ENCODE measurements at places on chromosomes 12 and 14.

DNA sequence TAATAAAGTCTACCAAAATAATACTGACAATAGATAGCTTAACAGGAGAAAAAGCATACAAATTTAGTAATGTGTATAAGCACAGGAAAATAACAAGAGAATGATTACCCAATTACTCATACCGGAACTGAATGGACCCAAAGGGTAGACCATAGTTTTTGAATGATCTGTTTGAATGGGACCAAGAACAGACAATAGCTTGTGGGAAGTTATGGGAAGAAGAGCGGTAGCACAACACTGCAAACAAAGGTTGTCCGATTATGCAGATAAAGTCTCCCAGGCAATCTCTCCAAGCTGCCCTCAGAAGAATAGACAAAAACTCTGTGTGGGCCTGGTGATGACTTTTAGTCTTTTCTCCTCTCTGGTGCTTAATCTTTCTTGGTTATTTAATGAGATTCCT lies 96.6 kb upstream of the NEDD1 start:
- H3K4me1 ChIP-seq, result peaks cover 8% of the 10 kb centered on the region
- no peaks in the 10 kb centered on the region for H3K27me3 ChIP-seq
- no peak overlapping the region for H3K27ac ChIP-seq
- H3K4me3 ChIP-seq, result no peak overlapping the region

- no peak overlapping the region for H3K4me3 ChIP-seq
- DNase-seq, result no peak
- H3K27me3 ChIP-seq, result no peaks in the 10 kb centered on the region
- H3K27ac ChIP-seq, result no peak overlapping the region
- no peaks in the 10 kb centered on the region for H3K36me3 ChIP-seq
Observed at GRCh38 chr12:26648066-26648465, 184.9 kb downstream of the ITPR2 start.

DNA sequence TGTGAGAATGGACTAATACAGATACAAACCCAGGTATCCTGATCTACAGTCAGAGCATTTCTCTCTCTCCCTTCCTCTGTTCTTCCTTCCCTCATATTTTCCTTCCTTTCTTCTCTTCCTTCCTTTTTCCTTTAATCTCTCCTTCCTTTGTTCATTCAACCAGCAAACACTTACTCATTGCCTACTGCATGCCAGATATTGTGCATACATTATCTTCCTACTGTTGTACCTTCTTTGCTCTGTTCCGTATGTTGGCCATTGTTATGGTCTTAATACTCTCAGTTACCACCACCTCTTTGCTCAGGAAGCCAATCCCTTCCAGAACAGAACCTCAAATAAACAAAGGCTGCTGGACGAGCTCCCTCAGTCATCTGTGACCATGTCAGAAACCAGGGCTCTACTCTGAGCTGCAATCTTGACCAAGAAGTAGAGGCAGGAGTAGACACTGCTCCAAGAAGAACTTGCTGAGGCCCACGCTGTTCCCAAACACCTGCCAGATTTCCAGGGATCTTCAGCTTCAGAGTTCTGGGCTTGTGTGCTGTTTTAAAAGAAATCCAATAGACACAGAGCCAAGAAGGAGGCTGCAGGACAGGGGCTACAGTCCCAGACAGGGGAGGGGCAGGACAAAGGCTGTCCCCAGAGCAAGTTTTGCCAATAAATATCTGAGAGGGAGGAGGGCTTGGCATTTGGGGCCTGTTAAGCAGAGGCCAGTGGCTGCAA lies 526.7 kb upstream of the TBX3 start:
- no peaks in the 10 kb centered on the region for H3K4me1 ChIP-seq
- no peaks in the 10 kb centered on the region for H3K36me3 ChIP-seq
- no peak overlapping the region for H3K27ac ChIP-seq
- H3K27me3 ChIP-seq, result peaks cover 5% of the 10 kb centered on the region
- no peak for DNase-seq
- H3K4me3 ChIP-seq, result no peak overlapping the region

DNA sequence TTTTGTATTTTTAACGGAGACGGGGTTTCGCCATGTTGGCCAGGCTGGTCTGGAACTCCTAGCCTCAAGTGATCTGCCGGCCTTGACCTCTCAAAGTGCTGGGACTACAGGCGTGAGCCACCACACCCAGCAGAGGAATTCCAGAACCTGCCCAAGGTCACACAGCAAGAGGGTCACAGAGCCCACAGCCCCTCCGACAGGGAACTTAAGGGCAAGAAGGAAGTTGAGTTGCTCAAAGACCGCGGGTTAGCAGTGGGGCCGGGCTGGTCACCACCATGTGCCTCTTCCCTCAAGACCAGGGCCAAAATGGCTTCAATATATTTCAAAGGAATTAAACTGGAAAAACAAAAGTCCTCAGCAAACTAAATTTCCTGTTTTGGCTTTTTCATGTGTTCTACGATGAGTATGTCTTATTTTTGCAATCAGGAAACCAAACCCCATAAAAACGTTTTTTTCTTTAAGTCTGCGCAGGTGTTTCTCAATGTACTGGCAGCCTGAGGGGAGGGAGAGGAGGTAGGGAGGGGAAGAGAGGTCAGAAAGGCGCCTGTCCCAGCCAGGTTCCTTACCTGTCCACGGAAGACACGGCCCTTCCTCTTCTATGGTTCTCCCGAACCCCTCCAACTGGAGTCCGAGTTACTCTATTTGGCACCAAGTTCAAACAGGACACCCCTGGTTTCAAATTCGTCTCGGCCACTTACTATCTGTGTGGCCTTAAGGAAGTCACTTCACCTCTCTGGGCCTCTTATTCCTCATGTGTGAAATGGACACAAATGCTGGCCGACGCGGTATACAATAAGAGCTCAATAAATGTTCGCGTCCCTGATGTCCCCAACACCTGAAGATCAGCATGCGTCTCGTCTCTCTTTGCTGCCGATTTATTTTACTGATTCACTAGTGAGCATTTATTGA lies 778 bp downstream of the SLC8B1 start:
- H3K4me3 ChIP-seq, result peak overlapping the region; percentile 71
- peak; percentile 7 for DNase-seq
- no peak overlapping the region for H3K27ac ChIP-seq
- no peaks in the 10 kb centered on the region for H3K27me3 ChIP-seq

- H3K36me3 ChIP-seq, result no peaks in the 10 kb centered on the region
- DNase-seq, result no peak
- H3K4me3 ChIP-seq, result no peak overlapping the region
- H3K27ac ChIP-seq, result no peak overlapping the region
Observed at GRCh38 chr14:91810699-91811098, 56.6 kb downstream of the TC2N start.

DNA sequence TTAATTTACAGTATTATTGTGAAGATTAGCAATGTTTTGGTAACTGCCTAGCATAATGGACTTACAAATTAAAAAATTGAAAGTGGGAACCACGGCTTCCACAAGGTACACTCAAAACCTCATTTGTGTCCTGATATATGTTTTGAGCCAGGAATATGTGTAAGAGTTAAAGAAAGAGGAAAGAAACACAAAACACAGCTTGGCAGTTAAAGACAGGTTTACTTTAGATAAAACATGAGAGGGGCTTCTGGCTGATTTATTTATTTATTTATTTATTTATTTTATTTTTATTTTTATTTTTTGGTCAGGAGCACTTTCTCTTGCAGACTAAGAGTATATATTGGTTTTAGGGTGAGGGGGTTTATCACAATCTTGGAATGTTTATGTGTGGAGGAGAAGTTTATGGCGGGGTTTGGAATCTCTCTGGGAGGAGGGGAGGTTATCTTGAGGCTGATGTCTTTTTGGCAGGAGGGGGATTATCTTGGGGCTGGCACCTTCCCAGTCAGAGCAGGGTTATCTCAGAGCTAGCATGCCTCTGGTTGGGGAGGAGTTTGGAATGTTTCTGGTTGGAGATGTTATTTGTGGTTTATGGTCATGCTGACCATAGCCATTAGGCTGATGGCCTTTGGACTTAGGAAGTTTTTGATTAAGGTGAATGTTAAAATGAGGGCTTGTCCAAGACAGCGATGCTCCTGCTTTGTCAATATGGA lies 436.7 kb downstream of the DAD1 start:
- no peak overlapping the region for H3K27ac ChIP-seq
- no peaks in the 10 kb centered on the region for H3K27me3 ChIP-seq
- no peaks in the 10 kb centered on the region for H3K36me3 ChIP-seq
- no peaks in the 10 kb centered on the region for H3K4me1 ChIP-seq
- no peak overlapping the region for H3K4me3 ChIP-seq
- DNase-seq, result no peak

DNA sequence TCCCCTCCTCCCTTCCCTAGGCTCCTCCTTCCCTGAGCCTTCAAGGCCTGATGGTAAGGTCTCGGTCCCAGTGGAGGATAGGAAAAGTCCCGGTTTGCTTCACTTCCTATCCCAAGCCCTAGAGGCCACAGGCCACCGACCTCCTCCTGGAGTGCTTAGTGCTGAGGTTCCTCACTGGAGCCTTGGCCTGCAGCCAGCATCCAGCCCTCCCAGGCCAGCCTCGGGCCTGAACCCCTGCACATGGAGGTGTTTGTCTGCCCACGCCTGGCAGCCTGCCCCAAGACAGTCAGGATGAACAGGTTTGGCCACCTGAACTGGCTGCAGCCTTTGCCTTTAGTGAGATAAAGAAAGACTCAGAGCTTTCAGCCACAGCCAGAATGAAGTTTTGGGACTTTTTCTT lies 15.8 kb upstream of the KRT7 start:
- no peak overlapping the region for H3K4me3 ChIP-seq
- no peak for DNase-seq
- no peak overlapping the region for H3K27ac ChIP-seq
- H3K27me3 ChIP-seq, result peaks cover 23% of the 10 kb centered on the region
- H3K4me1 ChIP-seq, result no peaks in the 10 kb centered on the region
- no peaks in the 10 kb centered on the region for H3K36me3 ChIP-seq

DNA sequence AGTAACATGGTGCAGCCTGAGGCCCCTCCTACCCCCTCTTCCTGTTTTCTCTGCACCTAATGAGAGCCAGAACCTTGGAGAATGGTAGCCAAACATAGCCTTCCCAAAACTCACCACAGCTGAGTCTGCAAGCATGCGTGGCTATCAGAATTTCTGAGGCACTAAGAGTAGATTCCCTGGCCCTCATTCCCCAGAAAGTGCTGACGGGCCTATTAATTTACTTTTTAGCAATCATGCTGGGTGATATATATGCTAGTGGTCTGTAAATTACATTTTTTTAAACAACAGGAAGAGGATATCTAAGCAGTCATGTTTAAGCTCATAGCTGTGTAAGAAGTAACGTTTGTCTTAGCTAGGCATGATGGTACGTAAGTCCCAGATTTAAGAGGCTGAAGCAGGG lies 30.4 kb downstream of the KANSL2 start:
- H3K36me3 ChIP-seq, result peaks cover 16% of the 10 kb centered on the region
- H3K4me3 ChIP-seq, result no peak overlapping the region
- no peaks in the 10 kb centered on the region for H3K4me1 ChIP-seq
- no peak for DNase-seq
- H3K27me3 ChIP-seq, result no peaks in the 10 kb centered on the region

GRCh38 chr14:102510616-102511520 lies 1.3 kb upstream of the ANKRD9 start:
- no peaks in the 10 kb centered on the region for H3K4me1 ChIP-seq
- peak overlapping the region; percentile 62 for H3K4me3 ChIP-seq
- no peaks in the 10 kb centered on the region for H3K27me3 ChIP-seq
- no peak for DNase-seq
- no peaks in the 10 kb centered on the region for H3K36me3 ChIP-seq
- no peak overlapping the region for H3K27ac ChIP-seq

GRCh38 chr14:70340002-70340401 lies 19.5 kb downstream of the COX16 start:
- no peaks in the 10 kb centered on the region for H3K36me3 ChIP-seq
- H3K4me3 ChIP-seq, result no peak overlapping the region
- no peak overlapping the region for H3K27ac ChIP-seq
- H3K27me3 ChIP-seq, result no peaks in the 10 kb centered on the region
- no peaks in the 10 kb centered on the region for H3K4me1 ChIP-seq
- DNase-seq, result no peak

GRCh38 chr12:114697741-114698565 lies 14.0 kb upstream of the TBX3 start:
- H3K27ac ChIP-seq, result no peak overlapping the region
- H3K27me3 ChIP-seq, result no peaks in the 10 kb centered on the region
- H3K4me1 ChIP-seq, result no peaks in the 10 kb centered on the region
- no peak for DNase-seq
- no peak overlapping the region for H3K4me3 ChIP-seq
- H3K36me3 ChIP-seq, result no peaks in the 10 kb centered on the region

- no peak overlapping the region for H3K4me3 ChIP-seq
- H3K4me1 ChIP-seq, result no peaks in the 10 kb centered on the region
- DNase-seq, result no peak
- no peaks in the 10 kb centered on the region for H3K36me3 ChIP-seq
Observed at GRCh38 chr14:103304706-103305105, 29.3 kb upstream of the EIF5 start.

GRCh38 chr14:25944020-25944419 lies 653.8 kb downstream of the NOVA1 start:
- no peaks in the 10 kb centered on the region for H3K36me3 ChIP-seq
- no peak overlapping the region for H3K27ac ChIP-seq
- no peak overlapping the region for H3K4me3 ChIP-seq
- no peaks in the 10 kb centered on the region for H3K4me1 ChIP-seq
- DNase-seq, result no peak

GRCh38 chr14:24329736-24330135 lies 5.1 kb downstream of the ADCY4 start:
- H3K4me1 ChIP-seq, result 0 out of 2 replicates have a peak, but pooled peaks cover 3% of the 10 kb centered on the region
- H3K4me3 ChIP-seq, result no peak overlapping the region
- no peaks in the 10 kb centered on the region for H3K36me3 ChIP-seq
- no peaks in the 10 kb centered on the region for H3K27me3 ChIP-seq

GRCh38 chr14:36818794-36819384 lies 157.2 kb downstream of the PAX9 start:
- no peaks in the 10 kb centered on the region for H3K27me3 ChIP-seq
- no peaks in the 10 kb centered on the region for H3K36me3 ChIP-seq
- no peak overlapping the region for H3K4me3 ChIP-seq
- DNase-seq, result no peak
- no peaks in the 10 kb centered on the region for H3K4me1 ChIP-seq
- no peak overlapping the region for H3K27ac ChIP-seq

- H3K36me3 ChIP-seq, result no peaks in the 10 kb centered on the region
- no peak for DNase-seq
- H3K27me3 ChIP-seq, result no peaks in the 10 kb centered on the region
- no peak overlapping the region for H3K4me3 ChIP-seq
- no peak overlapping the region for H3K27ac ChIP-seq
Observed at GRCh38 chr12:34393821-34394150, 371.5 kb downstream of the ALG10 start.

DNA sequence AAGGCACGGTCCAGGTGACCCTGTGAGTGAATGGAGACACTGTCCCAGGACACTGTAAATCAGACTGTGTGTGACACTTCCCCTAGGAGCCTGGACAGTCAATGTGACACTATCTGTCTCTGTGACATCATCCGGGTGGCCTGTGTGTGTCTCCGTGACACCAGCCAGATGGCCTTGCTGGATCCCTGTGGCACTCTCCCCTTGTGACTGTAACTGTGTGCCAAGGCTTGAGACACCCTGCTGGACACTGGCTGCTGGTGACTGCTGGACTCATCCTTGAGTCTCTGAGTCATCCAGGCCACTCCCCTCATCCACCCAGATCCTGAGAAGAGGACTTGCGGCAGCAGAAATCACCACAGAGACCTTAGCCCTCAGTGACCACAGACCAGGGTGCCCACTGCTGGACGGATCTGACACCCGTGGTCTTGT lies 51.6 kb downstream of the MVK start:
- H3K27me3 ChIP-seq, result peaks cover 13% of the 10 kb centered on the region
- no peak for DNase-seq

GRCh38 chr12:6830999-6831398 lies 2.8 kb downstream of the P3H3 start:
- peaks cover 4% of the 10 kb centered on the region for H3K4me1 ChIP-seq
- H3K36me3 ChIP-seq, result no peaks in the 10 kb centered on the region
- DNase-seq, result no peak

GRCh38 chr12:7067096-7067495 lies 6.6 kb downstream of the C1S start:
- H3K27me3 ChIP-seq, result no peaks in the 10 kb centered on the region
- H3K36me3 ChIP-seq, result no peaks in the 10 kb centered on the region
- H3K27ac ChIP-seq, result no peak overlapping the region
- H3K4me1 ChIP-seq, result no peaks in the 10 kb centered on the region
- DNase-seq, result no peak
